ENCODE measurements at places on chromosomes 7 and 10.
A peak's percentile ranks its signal among the peaks of the same experiment; 100 is the strongest.

- DNase-seq = no peak
These were observed 127.5 kb downstream of the VIPR2 start for GRCh38 chr7:159017210-159017609.

DNA sequence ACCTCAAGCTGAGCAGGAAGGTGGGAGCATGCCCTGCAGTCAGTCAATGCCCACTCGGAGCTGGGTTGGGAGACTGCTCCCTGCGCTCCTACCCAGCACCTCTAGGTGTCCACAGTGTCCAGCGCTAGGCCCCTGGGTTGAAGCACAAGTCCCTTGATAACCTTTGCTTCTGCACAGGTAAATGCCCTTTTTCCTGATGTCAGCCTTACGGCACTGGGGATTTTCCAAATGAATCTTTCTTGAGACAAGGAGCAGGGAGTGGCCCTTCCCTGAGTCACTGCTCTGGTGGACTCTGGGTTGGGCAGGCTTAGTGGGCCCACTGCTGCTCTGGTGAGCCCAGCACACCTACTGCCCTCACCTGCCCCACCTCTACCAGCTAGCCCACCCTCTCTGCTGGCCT is 61.9 kb upstream of the OPN4 start:
- no peak for DNase-seq

DNA sequence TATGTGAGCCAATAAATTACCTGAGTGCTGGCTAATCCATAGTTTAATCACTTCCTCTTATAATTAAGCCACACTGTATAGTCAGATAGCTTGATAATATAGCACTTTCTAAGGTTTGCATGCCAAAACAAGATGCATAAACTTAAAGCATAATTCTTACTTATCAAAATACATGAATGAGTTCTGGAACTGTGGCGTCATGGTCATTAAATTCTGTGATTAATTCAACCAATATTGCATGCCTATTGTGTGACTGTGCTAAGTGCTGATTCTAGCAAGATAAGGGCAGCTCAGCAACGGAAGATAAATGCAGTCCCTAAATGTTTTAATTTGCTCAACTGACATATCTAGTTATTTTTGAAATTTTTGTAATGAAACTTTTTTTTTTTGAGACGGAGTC is 29.7 kb downstream of the HOXA1 start:
- peak; percentile 46 for DNase-seq

GRCh38 chr10:43322331-43322730 is 49.1 kb upstream of the FXYD4 start:
- DNase-seq = no peak

DNA sequence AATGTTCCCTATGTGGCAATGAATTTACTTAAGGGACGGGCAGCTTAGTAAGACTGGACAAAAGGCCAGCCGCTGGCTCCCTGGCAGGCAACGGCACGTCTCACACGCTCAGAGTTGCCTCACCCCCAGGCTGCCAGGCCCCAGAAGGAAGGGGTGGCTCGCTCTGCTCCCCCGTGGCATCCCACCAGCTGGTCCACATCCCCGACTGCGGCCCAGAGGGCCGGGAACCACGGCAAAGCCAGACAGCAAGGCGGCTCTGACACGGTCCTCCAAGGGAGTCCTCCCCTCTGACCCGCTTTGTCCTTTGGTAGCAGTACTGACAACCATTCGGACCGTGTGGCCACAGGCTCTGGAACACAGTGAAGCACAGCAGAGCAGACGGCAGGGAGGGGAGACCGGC is 34.1 kb downstream of the NUDT1 start:
- no peak for DNase-seq

DNA sequence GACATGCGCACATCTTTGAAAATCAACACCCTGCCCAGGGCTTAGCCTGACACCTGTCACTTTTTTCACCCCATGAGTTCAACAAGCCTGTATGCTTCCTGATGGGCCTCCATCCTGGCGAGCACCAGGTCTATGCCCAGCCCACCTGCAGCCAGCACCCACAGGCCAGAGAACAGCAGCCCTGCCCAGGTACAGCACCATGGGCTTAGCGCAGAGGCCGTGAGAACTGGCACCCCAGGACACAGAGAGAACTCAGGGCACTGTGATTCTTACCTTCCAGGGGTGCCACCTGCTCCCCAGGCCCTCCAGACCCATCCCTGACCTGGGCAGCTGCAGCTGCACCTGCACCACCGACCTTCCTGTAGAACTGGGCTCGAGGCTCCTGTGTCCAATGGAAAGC is 536.6 kb downstream of the TCERG1L start:
- DNase-seq = no peak

DNA sequence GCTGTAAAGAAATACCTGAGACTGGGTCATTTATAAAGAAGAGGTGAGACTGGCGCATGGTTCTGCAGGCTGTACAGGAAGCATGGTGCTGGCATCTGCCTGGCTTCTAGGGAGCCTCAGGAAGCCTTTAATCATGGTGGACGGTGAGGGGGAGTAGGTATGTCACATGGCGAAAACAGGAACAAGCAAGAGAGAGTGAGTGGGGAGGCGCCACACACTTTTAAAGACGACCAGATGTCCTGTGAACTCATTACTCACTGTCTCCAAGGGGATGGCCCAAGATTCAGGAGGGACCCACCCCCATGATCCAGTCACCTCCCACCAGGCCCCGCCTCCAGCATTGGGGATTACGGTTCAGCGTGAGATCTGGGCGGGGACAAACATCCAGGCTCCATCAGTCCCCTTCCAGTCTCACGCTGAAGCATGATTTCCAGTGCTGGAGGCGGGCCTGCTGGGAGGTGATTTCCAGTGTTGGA is 3.2 kb downstream of the ZNF316 start:
- DNase-seq = peak; percentile 52

DNA sequence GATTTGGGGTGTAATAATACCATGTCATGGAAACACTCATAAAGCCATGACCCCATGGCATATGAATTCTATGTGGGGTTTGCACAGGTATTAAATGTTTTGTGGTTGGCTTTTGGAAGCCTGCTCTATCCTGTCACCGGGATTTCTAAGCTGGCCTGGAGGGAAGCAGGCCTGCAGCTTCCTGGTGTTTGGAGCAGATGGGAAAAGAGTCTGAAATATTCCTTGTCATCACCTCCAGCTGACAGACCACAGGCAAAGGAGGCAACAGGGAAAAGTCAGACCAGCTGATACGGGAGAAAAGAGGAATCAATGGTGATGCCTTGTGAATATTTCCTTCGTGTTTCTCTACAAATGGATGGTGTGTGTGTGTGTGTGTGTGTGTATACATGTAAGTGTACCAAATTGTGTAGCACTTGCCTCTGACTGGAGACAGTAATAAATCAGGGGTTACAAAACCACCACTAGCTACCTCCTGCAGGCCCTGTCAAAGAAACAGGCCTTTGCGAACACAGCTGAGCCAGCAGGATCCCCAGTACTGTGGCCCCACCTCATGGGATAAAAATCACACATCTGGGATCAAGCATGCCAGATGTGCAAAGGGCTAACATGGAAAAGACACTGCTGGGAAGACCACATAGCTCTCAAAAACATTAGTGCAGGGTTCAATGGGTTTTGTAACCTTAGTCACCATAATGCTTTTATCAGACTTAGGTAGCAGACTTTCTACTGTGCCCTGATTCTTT is 120.8 kb upstream of the HPS1 start:
- no peak for DNase-seq

DNA sequence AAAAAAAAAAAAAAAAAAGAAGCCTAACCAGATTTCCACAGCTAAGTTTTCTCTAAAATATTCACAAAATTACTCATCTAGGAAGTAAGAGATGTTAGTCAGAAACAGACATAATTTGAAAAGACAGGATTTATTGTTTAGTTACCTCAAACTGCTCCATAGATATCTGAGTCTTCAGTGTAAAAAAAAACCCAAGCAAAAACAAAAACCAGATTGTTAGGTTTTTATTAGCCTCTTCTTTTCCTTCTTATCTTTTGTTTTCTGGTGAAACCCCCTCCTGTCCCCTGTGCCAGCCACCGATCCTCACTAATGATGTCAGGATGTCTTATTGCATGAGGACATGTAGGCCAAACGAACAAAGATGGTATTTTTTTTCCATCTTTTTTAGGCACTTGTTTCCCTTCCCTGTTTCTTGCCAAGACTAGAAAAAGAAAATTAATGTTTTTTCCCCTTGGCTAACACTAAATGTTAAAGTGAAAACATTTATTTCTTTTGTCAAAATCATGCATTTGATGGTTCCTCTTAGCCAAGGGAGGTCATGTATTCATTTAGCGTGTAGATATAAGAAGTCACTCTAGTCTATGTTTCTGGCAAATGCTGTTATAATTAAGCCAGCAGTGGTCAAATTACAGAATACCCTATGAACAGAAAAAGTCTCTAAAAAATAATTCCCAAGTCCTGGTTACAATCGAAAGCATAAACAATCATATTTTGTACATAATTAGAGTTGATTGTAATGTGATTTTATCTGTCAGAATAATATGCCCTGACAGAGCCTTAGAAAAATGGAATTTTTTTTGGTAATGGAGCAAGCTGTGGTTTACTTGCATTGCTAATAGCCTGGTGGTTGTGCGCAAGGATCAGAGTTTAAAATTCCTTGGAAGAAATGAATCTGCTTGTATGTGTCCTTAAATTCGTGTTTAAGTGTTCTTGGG is 702.4 kb upstream of the FZD8 start:
- peak; percentile 35 for DNase-seq

- peak; percentile 44 for DNase-seq
These were observed 637.6 kb upstream of the IGFBP3 start for GRCh38 chr7:46558482-46559193.

DNA sequence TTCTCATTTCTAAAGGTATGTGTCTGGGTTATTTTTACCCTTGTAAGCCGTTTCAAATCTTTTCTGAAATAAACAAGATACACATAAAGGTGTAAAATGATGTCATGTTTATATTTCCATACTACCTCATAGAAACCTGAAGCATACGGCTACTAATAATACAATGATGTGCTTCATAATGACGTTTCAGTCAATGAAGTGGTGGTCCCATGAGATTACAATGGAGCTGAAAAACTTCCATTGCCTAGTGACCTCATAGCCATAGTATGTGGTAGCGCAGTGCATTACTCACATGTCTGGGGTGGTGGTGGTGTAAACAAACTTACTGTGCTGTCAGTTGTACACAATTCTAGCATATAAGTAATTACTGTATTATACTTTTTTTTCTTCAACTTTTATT is 24.9 kb downstream of the EPDR1 start:
- no peak for DNase-seq

DNA sequence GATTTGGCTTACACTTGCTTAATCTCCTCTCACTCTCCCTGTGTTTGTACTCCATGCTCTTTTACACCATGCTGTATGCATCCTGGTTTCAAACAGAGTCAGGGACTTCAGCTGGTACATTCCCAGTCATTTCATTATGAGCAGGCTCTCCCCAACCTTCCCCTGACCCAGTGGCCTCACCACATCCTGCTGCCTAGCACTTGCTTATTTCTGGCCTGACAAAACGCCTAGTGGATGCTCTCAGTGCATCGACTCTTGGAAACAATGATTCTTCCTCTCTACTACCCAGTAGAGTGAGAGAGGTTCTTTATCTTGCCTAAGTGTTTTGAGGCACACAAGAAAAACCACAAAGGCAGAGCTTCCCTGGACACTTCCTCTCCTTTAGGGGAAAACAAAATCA is 63.4 kb downstream of the CAV1 start:
- peak; percentile 50 for DNase-seq

DNA sequence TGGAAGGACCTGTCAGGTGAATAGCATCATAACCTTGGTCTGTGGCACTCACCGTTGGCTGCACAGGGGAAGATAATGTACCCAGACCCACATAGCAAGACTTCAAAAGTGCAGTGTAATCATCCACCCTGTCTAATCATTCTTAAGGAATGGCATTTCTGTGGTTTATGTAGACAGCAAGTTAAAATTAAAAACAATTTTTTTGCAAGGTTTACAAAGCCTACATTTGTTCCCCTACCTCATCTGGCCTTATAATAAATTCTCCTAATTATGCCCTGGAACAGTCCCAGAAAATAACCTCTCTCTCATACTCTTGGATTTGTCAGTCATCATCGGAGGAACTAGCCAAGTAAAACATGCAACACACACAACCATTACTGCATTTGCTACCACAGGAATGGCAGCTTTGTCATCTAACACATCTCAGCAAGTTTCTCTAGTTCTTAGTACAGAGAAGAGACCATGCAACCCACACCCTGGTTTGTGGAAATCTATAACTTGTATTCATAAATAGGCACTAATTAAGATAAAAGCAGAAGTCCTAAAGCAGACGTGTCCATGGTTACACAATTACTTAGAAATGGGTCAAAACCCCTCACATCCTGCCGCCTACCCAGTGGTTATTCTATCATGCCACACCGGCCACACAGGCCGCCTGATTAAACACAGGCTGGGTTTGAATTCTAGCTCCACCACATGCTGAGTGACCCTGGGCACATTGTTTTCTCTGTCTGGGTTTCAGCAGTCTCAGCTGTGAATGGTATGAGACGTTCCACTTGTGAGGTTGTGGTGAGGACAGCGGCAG is 19.1 kb downstream of the ABLIM1 start:
- peak; percentile 73 for DNase-seq

GRCh38 chr7:80412842-80413241 is 99.0 kb downstream of the GNAT3 start:
- peak; percentile 23 for DNase-seq

DNA sequence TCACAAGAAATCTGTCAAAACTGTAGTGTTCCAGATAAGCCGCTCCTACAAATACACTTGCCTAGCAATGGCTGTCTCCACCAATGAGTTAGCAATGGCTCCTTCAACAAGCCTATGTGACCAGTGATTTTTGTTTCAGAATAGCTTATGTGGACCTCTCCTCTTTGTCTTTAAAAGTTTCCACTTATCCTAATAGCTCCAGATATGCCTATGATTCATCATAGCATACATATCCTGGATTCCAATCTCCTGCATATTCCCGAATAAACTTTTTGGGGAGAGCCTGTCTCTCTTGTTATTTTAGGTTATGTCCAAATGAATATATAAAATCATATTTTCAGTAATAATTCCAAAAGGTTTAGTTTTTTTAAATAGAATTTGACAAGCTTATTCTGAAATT is 510.6 kb downstream of the ARL4A start:
- DNase-seq = peak; percentile 20

GRCh38 chr7:127680983-127681382 is 29.0 kb downstream of the SND1 start:
- no peak for DNase-seq

DNA sequence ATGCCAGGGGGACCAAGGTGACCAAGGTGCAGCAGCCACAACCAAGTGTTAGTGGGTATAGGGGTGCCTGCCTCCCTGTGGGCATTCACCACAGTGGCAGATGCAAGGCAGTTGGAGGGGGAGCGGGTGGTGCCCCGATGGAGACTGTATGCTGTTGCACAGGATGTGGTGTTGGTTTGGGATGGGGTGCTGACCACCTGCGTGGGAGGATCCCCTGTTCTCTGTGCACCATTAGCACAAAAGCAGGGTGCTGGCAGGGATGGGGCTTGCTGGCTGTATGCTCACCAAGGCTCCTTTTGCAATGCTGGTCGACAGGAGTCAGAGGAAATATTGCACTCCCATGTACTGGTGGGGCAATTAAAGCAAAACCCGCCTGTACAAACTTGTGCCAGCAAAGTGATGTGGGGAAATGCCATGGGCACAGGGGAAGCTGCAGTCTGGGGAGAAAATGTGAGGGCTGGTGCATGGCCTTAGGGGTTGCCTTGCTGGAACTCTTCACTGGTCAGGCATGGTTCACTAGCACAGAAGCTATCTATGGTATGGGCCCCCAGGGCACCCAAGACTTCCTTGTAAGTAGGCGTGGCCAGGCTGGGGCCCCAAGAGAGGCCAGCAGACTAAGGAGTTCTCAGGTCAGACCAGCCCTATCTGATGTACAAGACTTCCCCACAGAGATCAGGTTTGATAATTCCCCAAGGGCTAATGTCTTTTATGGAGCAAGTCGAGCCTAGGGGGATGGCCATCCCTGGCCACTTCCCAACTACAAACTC is 51.9 kb upstream of the GNAT3 start:
- no peak for DNase-seq

- DNase-seq = no peak
These were observed 11.3 kb downstream of the CYP3A5 start for GRCh38 chr7:99668541-99668940.
